T-helper 2 cell treated with Interferon-gamma antibody and Interleukin-4, amounts not matched to agents 5 μg/mL and 100 μg/mL, for 36 hours (primary cell): ENCODE measurements at places on chromosomes 13 and 19.

GRCh38 chr19:12984683-12985048 is 10.6 kb upstream of the NFIX start:
- DNase-seq: no peak

DNA sequence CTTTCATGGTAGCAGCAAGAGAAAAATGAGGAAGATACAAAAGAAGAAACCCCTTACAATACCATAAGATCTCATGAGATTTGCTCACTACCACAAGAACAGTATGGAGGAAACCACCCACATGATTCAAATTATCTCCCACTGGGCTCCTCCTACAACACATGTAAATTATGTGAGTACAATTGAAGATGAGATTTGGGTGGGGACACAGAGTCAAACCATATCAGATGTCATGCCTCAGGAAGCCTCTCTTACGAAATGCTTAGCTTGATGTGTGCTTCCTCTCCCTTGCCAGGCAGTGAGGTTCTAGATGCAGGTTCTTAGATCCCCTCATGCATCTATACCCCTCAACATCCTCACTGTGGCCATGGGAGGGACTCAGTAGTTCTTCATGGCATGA is 63.2 kb upstream of the RGCC start:
- DNase-seq: no peak

- DNase-seq: no peak
These were observed 299.7 kb upstream of the SGCG start for GRCh38 chr13:22880741-22881720.

DNA sequence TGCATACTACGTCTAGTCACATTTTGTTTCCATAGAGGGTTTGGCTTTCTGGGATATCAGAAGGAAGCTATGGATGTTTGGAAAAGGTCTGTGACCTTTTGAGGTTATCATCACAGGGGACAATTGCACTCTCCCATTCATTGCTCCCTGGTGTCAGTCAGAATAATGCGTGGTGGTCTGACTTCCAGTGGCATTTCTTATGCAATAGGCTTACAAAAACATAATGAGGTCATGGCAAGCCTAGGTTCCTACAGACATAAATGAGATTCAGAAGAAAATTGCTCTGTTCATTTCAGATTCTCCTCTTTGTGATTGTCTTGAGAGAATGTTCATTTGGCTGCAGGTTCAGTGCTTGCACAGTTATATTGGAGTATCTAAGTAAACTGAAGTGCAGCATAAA is 54.6 kb downstream of the ARHGAP35 start:
- DNase-seq: no peak
